ENCODE measurements at places on chromosomes 7 and 10. TPM values are rescaled to one million over a fixed set of nuclear protein-coding genes. Genes with fewer than 3 reads are reported as not detected.
A peak's percentile ranks its signal among the peaks of the same experiment; 100 is the strongest.

GRCh38 chr7:44633254-44634186 lies 27.1 kb downstream of the OGDH start:
- DNase-seq, result peak; percentile 99

DNA sequence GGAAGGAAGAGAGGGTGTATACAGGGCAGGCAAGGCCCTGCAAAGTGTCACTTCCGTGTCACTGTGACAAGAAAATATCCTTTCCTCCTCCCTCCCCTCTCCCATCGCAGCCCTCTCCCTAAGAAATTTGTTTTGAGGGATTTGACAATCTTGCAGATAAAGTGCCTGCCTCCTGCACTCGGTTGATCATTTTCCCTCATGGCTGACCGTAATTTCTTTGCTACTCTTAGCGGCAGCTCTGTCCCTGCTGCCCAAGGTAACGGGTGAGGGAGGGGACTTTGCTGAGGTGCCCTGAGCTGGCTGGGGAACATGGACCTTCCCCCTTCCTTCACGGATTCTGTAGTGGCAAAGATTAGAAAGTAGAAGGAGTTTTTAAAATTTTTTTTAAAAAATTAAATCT lies 179.1 kb downstream of the TCF7L2 start:
- DNase-seq, result no peak

DNA sequence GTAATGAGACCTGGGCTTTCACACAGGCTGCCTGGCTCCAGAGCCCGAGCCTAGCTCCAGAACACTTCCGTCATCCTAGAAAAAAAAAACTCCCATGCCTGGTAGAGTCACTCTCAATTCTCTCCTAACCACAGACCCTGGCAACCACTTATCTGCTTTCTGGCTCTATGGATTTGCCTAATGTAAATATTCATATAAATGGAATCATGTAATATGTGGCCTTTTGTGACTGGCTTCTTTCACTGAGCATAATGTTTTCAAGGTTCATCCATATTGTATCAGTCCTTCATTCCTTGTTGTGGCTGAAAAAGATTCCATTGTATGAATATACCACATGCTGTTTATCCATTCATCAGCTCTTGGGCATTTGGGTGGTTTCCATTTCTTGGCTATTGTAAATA lies 167.7 kb upstream of the MKLN1 start:
- DNase-seq, result peak; percentile 74

DNA sequence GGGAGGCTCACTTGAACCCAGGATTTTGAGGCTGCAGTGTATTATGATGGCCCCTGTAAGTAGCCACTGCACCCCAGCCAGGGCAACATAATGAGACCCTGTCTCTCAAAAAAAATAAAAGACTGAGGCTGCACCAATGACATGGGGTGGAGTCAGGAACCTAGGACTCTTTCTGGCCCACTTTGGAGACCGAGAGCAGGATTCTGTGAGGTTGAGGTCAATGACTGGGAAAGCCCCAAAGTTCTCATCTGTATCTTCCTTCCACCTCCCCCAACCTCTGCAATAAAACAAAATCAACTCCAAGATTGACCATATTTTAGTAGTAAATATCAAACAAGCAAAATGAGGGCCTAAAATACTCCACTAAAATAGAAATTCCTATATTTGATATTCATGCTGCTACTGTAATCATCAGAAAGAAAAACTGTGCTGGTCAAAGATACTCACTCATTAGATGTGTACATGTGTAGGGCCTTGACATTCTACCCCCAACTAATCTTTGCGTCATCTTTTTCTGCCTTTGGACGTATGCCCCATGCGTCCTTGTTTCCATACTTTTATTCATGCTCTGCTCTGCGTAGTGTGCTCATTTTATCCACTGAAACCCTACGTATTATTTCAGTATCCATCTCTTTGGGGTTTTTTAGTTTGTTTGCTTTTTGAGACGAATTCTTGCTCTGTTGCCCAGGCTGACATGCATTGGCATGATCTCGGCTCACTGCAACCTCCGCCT lies 23.8 kb downstream of the WBP1L start:
- DNase-seq, result no peak

- no peak for DNase-seq
Observed at GRCh38 chr7:157548691-157549303, 212.0 kb downstream of the DNAJB6 start.

GRCh38 chr10:87850742-87851205 lies 12.6 kb downstream of the KLLN start:
- DNase-seq, result no peak

GRCh38 chr7:51426163-51426562 lies 109.6 kb upstream of the COBL start:
- no peak for DNase-seq

DNA sequence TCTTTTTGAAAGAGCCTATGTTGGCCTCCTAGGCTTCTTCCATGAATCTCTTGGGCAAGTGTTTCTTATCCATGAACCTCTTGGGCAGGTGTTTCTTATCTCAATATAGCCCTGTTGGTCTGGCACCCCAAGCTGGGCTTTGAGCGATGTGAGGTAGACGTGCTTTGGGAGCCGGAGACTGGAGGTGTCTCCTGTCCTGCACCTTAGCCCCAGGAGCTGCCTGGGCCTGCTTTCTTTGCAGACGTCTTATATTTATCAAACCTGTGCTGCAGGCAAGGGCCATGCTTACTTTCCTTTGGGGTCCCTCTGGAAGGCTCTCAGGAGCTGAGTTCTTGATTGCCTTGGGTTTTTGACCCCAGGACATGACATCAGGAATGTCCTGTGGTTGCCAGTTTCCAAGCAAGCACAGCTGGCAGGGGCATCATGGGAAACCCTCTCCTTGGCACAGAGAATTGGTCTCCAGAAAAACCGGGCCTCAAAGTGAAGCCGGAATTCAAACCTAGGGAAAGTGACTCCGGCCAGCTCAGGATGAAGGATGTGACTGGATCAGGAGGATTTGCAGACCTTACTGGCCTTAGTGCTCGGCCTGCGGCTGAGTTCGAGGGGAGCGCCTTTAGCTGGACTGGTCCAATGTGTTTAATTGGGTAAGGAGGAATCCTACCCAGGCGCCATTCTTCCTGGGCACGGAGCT lies 2.8 kb downstream of the JAKMIP3 start:
- DNase-seq, result no peak

GRCh38 chr10:106566873-106567272 lies 597.6 kb downstream of the SORCS1 start:
- no peak for DNase-seq

DNA sequence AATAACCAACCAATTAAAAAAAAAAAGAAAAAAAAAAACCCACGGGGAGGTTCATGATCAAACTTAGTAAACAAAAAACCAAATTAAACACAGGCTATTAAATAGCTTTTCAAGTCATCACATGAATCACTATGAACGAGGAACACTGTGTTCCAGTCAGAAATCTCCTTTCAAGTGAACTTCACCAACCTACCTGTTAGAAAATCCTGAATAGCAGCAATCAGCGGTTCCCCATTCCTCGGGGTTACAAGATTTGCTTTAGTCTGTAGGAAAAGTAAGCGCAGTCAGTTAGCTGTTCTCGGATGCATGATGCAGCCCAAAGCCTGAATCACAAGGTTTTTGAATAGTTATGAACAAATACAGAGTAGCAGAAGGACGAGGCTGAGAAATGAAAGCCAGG lies 19.0 kb downstream of the POLR3A start:
- DNase-seq, result no peak

DNA sequence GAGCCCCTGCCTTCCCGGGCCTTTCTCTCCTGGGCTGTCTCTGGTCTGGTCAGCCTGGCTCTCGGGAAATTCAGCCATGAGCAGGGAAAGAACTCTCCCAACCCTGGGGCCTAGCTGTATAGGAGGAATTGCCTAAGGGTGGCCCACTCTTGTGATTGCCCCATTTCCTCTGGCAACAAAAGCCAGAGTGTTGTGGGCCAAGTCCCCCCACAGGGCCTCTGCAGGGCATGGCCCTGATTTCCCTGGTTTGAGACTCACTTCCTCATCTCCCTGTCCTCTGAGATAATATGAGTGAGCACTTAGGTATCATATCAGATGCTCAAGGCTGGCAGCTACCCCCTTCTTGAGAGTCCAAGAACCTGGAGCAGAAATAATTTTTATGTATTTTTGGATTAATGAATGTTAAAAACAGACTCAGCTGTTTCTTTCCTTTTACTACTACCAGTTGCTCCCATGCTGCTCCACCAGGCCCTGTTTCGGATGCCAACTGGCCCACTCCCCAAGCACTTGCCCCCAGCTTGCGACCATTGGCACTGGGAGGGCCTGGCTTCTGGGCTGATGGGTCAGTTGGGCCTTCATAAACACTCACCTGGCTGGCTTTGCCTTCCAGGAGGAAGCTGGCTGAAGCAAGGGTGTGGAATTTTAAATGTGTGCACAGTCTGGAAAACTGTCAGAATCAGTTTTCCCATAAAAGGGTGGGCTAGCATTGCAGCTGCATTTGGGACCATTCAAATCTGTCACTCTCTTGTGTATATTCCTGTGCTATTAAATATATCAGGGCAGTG lies 11.4 kb downstream of the IRF5 start:
- no peak for DNase-seq

DNA sequence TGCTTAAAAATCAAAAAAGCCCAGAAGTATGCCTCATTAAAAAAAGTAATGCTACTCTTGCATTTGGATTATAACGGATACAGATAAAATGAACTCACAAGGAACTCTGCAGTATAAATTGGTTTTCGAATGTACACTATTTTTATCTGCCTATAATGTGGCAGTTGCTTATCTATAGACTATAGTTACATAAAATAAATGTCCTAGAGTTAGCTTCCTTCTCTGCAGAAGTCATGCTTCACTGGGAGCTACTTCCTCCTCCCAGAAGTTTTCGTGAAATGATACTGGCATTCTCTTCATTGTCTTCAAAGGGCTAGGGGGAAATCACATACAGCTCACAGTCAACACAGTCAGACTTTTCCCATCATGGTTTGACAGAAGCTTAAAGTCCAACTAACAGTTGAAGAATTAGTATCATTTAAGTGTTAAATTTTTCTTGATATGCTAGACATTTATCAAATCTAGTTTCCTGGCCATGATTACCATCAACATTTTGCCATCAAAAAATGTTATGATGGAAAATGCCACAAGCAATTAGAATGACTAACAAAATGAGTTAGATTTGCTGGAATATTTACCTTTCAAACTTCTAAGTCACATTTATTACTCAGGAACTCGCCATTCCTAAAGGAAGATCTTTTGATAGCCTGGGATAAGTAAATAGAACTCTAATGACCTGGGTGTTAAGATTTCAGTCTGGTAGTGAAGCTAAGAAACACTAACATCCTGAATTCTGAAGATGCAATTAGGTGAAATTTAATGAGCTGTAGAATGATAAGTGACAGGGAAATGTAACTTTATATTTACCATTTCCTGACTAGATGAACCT lies 87.3 kb upstream of the TRIL start:
- DNase-seq, result no peak

GRCh38 chr7:69953136-69954067 lies 355.1 kb downstream of the AUTS2 start:
- no peak for DNase-seq

DNA sequence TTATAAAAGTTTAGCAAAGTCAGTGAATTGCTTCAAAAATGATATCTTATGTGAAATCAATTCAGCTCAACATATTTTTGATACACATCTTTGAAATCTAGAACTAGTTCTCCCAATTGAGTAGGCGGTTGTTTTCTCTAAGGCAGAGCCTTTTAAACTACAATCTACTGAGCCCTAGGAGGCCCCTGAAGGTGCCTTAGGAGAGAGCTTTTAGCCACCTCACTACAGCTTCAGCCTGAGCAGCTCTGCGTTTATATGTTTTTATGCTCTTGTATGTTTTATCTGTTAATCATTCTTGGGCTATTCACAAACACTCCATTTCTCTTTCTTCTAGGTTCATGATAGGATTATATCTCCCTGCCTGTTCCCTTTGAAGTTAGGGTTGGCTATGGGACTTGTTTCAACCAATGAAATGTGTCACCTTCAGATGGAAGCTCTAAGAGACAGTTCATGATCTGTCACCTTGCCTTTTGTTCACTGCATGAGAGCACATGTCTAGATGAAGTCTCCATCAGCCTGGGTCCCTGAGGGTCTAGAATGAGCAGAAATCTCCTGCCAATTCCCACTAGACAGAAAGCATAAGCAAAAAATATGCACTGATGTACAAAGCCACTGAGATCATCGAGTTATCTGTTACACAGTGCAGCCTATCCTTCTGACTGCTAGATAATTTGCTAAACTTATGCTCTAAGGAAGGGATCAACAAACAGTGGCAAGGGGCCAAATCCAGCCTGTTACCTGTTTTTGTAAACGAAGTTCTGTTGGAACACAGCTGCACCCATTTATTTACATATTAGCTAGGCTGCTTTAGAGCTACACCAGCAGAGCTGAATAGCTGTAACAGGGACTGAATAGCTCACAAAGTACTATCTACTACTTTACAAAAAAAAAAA lies 128.5 kb upstream of the CDK1 start:
- DNase-seq, result no peak

GRCh38 chr10:89627830-89628229 lies 17.2 kb downstream of the PANK1 start:
- no peak for DNase-seq

GRCh38 chr10:70846795-70847194 lies 31.0 kb downstream of the SGPL1 start:
- DNase-seq, result no peak

GRCh38 chr10:12635127-12635541 lies 285.8 kb downstream of the CAMK1D start:
- no peak for DNase-seq

GRCh38 chr10:103433858-103434257 lies 18.3 kb downstream of the CALHM2 start:
- DNase-seq, result peak; percentile 57

DNA sequence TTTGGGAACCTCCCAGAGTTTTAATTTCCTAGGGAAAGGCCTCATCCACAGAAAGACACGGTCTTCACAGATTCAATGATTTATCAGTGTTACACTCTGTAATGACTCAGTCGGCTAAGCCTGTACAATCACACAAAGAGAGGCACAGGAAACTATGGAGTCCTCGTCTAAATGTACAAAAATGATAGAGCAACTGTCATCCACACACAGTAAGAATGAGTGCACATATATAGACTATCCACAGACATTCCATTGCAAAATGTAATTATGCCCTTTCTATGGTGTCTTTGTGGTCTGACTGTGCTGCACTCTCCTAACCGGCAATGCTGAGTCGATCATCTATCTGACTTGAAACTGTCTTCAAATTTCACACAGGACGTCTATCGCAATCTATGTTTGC lies 3.5 kb upstream of the NAMPT start:
- DNase-seq, result peak; percentile 43

Gene FMC1
- 42.9 TPM for total RNA-seq

Gene BEND7
- 0.10 TPM for total RNA-seq

Gene TYSND1
- 5.5 TPM for total RNA-seq

Gene TMEM176B
- total RNA-seq, result not detected

Gene MACC1
- 0.24 TPM for total RNA-seq

Gene ANXA8
- 0.29 TPM for total RNA-seq

Gene POT1
- 62.1 TPM for total RNA-seq

Gene VAX1
- total RNA-seq, result not detected

Gene MKX
- not detected for total RNA-seq

Gene NUTM2D
- total RNA-seq, result 0.59 TPM

Gene ENTPD1
- 0.20 TPM for total RNA-seq

Gene TUBB8
- not detected for total RNA-seq

Gene EEPD1
- 2.5 TPM for total RNA-seq

Gene AOAH
- total RNA-seq, result not detected

Gene HTR7
- total RNA-seq, result 7.3 TPM

All from RPMI7951 (cell line).